ENCODE measurements at places on chromosomes 2 and 18. TPM values are rescaled to one million over a fixed set of nuclear protein-coding genes. Genes with fewer than 3 reads are reported as not detected.

Gene FZD7
- 56.4 TPM for total RNA-seq

GRCh38 chr18:41783879-41784278, 171.2 kb upstream of the PIK3C3 start:
- DNase-seq: no peak

GRCh38 chr2:69581774-69582581, 61.6 kb downstream of the AAK1 start:
- peak; percentile 52 for DNase-seq

DNA sequence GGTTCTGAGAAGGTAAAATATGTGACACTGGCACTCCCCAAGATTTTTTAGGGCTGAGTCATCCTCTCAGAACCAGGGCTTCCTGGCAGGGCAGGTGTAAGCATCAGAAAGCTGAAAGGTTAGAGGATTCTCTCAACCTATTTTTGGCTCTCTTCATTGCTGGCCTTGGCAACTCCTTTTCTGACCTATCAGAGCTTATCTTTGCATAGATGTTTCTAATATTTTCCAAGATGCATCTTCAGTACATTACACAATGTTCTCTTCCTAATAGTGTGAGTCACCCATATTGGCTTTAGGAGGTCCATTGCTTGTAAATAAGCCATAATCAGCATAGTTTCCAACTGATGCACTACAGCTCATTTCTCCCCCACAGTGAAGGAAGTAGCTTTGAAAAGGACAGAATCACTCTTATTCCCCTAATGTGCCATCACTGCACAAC, 2008.4 kb upstream of the PIK3C3 start:
- DNase-seq: peak; percentile 88
